ENCODE measurements at places on chromosomes 5 and 9. TPM values are rescaled to one million over a fixed set of nuclear protein-coding genes. Genes with fewer than 3 reads are reported as not detected.

Gene WNT8A
- total RNA-seq = not detected

Gene NDOR1
- total RNA-seq = 4.1 TPM

Gene TSSK1B
- 0.52 TPM for total RNA-seq

Gene TRIP13
- 13.2 TPM for total RNA-seq

Gene MARVELD2
- total RNA-seq = 3.8 TPM

Gene LECT2
- not detected for total RNA-seq

Gene HRCT1
- 4.7 TPM for total RNA-seq

Gene ANKRD18B
- not detected for total RNA-seq

Gene LCN6
- total RNA-seq = not detected

Gene SLC6A19
- total RNA-seq = not detected

Gene RAB3C
- not detected for total RNA-seq

Gene IRX4
- total RNA-seq = not detected

Gene SLC1A1
- 18.4 TPM for total RNA-seq

Gene HSD17B4
- 144 TPM for total RNA-seq

Data from articular chondrocyte of knee joint (primary cell).